ENCODE measurements at places on chromosomes 16 and 17. TPM values are rescaled to one million over a fixed set of nuclear protein-coding genes. Genes with fewer than 3 reads are reported as not detected.
A peak's percentile ranks its signal among the peaks of the same experiment; 100 is the strongest.

- no peak overlapping the region for H3K27ac ChIP-seq
- H3K4me1 ChIP-seq, result no peaks in the 10 kb centered on the region
- DNase-seq, result no peak
- H3K4me3 ChIP-seq, result no peak overlapping the region
- H3K36me3 ChIP-seq, result peaks cover 10% of the 10 kb centered on the region
Measured at GRCh38 chr17:32693194-32693897, 183.6 kb downstream of the MYO1D start.

DNA sequence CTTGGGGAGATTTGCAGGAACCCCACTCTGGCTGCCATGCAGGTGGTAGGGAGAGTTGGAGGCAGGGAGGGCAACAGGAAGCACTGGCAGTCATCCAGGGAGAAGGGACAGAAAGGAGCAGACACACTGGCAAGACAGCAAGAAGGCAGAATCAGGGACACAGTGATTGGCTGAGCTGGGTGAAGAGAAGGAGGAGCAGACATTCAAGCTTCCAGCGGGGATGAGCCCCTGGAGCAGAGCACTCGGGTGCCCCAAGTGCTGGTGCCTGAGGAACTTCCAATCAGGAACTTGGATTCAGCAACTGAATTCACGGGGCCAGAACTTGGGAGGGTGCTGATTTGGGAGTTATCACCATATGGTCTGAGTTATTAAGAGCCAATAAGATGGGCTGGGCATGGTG, 6.3 kb upstream of the ITGA3 start:
- H3K4me3 ChIP-seq, result no peak overlapping the region
- peaks cover 10% of the 10 kb centered on the region for H3K27me3 ChIP-seq
- H3K36me3 ChIP-seq, result no peaks in the 10 kb centered on the region
- H3K4me1 ChIP-seq, result peaks cover 52% of the 10 kb centered on the region
- no peak overlapping the region for H3K27ac ChIP-seq

- no peak overlapping the region for H3K27ac ChIP-seq
- H3K4me3 ChIP-seq, result no peak overlapping the region
- H3K36me3 ChIP-seq, result no peaks in the 10 kb centered on the region
- no peaks in the 10 kb centered on the region for H3K27me3 ChIP-seq
- no peak for DNase-seq
Measured at GRCh38 chr17:79504181-79504605, 106.7 kb downstream of the RBFOX3 start.

DNA sequence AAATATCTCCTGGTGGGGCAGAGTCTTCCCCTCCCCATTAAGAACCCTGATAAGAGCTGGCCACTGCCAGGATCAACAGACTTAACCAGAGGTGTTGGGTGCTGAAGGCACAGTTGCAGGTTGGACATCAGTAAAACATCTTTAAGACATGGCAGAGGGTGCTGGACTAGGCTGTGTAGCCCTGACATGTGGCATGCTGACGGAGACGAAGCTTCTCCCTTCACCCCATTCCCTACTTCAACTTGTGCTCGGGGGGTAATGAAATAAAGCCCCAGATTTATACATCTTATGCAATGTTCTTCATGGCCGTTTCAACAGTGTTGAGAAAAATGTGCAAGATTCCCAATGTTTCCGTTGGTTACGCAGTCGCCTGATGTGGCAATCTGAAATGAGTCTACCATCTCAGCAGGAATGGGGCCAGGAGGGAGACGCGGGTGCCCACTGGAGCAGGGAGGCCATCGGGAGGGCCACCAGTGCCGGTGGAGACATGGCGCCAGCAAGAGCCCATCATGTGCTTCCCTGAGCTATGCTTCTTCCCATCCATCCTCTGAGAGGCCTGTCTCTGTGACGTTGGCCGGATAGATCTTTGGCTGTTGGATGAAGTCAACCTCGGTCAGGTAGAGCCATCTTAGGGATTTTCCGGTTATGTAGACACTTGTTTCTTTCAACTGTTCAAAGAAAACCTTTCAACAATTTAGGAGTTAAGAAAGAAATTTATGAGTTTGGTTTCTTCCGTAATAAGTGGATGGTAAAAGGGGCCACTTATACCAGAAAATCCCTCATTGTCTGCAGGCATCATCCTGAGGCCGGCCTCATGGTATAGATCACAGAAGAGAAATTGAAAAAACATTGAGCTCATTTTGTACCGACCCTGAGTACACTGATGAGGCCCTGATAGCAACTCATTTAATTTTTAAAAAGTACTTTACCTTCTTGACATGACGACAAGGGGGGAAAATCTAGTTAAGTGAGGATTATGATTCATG, 6.4 kb downstream of the IRF8 start:
- no peaks in the 10 kb centered on the region for H3K36me3 ChIP-seq

DNA sequence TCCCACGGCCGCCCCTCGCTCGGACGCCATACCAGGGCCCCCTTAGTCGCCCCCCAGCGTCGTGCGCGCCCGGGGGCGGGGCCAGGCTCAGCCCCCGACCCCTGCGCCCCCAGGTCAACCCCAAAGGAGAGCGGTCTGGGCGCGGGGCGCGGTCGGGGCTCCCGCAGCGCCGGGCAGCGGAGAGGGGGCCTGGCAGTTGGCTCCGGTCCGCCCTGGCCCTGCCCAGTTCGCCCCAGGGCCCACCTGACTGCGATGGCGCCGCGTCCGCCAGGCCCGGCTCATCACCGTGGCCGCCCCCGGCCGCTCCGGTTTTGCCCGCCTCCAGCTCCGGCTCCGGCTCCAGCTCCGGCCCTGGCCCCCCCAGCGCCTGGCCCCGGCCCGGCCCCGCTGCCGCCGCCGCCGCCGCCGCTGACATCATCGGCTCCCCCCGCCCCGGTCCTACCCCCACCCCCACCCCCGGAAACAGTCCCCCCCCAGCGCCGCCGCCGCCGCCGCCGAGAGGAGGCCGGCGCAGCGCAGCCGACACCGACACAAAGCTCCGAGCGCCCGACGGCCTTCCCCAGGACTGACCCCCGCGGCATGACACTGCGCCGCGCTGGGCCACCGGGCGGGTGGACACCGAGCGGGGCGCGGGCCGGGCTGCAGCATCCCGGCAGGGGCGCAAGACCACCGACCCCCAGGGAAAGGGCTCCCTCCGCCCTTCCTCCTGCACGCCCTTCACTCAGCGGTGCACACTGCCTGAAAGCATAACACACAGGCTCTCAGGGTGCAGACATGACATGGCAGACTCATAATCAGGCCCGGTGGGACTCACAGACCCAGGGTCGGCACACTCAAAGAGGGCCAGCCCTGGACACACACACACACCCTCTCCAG, at the start of gene ZBTB4:
Gene ZBTB4 (minus strand): TSS at position 419 of the 876 bp plus-strand sequence. CDS start 12,830 bp downstream, outside the sequence.
- peak within 1 kb of the TSS; percentile 89 for H3K4me3 ChIP-seq
- no peaks in the 10 kb centered on the region for H3K27me3 ChIP-seq
- no peaks in the 10 kb centered on the region for H3K36me3 ChIP-seq
- H3K4me1 ChIP-seq, result peaks cover 57% of the 10 kb centered on the region
- peak within 1 kb of the TSS; percentile 83 for H3K27ac ChIP-seq
- DNase-seq, result peak; percentile 56

- H3K4me1 ChIP-seq, result no peaks in the 10 kb centered on the region
- no peak overlapping the region for H3K4me3 ChIP-seq
- no peak for DNase-seq
- H3K27ac ChIP-seq, result no peak overlapping the region
- H3K27me3 ChIP-seq, result no peaks in the 10 kb centered on the region
- H3K36me3 ChIP-seq, result no peaks in the 10 kb centered on the region
Measured at GRCh38 chr16:60727851-60728250, 1308.4 kb downstream of the CDH8 start.

DNA sequence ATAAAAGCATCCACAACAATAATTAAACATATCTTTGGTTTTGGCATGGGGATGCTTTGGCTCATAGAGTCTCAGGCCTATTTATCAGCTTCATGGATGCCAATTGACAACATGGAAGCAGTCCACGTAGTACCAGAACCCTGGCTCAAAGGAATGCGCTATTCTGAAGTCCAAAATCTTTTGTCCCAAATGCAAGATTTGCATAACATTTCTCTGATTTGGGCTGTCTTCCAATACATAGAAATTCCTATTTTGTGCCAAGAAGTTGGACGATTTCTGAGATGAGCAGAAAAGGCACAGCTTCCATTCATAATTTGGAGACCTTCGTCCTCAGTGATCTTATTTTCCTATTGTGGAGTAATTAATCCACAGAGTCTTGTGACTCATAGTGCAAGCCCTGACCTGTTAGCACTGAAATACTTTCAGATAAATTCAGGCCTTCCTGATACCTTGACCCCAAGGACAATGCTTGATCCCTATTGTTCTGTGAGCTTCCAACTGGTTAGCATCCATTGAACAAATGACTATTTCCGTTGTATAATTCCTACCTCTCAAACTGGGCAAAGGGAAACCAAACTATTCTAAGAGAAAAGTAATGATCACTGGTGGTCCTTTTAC, 78.4 kb upstream of the CDH11 start:
- H3K36me3 ChIP-seq, result no peaks in the 10 kb centered on the region
- no peak for DNase-seq
- no peak overlapping the region for H3K4me3 ChIP-seq
- no peak overlapping the region for H3K27ac ChIP-seq
- H3K4me1 ChIP-seq, result no peaks in the 10 kb centered on the region

GRCh38 chr17:9256751-9257629, 235.7 kb downstream of the NTN1 start:
- no peaks in the 10 kb centered on the region for H3K36me3 ChIP-seq
- peak overlapping the region; percentile 94 for H3K27ac ChIP-seq
- H3K27me3 ChIP-seq, result no peaks in the 10 kb centered on the region
- peaks cover 38% of the 10 kb centered on the region for H3K4me1 ChIP-seq
- no peak for DNase-seq

DNA sequence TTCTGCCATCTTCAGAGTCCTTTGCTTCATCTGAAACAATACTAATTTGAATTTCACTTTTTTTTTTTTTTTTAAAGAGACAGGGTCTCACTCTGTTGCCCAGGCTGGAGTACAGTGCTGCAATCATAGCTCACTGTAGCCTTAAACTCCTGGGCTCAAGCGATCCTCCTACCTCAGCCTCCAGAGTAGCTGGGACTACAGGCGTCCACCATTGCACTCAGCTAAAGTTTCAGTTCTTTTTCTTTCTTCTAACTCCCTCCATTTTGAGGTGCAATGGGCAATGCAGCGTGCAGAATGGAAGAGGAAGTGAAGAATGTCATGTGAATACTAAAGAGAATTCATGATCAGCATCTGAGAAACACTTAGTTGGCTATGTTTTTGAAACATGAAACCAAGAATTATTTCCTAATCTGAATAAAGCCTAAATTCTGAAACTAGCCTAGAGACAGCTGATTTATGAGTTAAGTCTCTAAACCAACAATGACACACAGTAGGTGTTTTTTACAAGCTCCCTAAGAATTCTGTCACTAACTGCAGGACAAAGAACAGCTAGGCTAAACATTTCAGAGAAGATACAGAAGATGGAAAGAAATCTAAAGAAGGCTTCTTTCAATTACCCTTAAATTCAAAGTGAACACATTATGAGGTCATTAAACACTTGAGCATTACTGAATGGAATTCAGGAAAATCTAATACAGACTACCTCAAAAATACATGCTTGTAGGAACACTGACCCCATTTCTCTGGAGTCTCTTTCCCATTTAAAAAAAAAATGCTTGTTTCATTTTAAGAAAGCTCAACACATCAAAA, 21.0 kb downstream of the SNN start:
- H3K4me1 ChIP-seq, result no peaks in the 10 kb centered on the region
- no peak overlapping the region for H3K4me3 ChIP-seq
- H3K27me3 ChIP-seq, result no peaks in the 10 kb centered on the region
- no peak for DNase-seq
- H3K27ac ChIP-seq, result no peak overlapping the region
- peaks cover 31% of the 10 kb centered on the region for H3K36me3 ChIP-seq

- H3K27ac ChIP-seq, result peak overlapping the region; percentile 1
- H3K4me1 ChIP-seq, result no peaks in the 10 kb centered on the region
- no peak for DNase-seq
- H3K36me3 ChIP-seq, result peaks cover 89% of the 10 kb centered on the region
- H3K4me3 ChIP-seq, result no peak overlapping the region
Measured at GRCh38 chr17:47678196-47678595, 15.8 kb upstream of the TBKBP1 start.

- no peak overlapping the region for H3K27ac ChIP-seq
Measured at GRCh38 chr17:80106751-80107150, 5.4 kb downstream of the GAA start.

DNA sequence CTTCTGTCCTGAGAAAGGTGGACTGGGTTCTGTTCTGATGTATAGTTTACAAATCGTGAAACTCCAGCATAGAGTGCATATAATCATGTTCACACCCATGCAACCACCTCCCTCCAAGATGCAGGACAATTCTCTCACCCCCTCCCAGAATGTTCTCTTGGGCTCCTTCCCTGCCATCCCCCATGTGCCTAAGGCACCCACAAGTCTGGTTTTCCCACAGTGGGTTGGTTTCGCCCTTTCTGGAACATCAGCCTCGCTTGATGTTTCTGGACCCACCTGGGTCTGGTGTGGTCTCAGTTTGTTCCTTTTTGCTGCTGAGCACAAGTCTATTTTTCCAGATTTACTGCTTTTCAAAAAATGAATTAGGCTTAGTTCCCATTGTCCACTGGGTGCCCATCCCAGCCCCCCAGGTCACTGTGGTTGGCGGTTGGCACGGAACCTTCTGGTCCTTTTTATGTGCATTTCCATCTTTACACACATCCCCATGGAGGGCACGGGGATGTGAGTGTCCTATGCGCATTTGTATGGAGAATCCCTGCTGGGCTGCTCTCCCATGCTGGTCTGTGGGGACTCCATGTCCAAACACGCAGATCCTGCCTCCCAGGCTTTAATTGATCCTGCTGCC, 19.0 kb downstream of the MAP2K3 start:
- H3K36me3 ChIP-seq, result peaks cover 56% of the 10 kb centered on the region
- no peak overlapping the region for H3K4me3 ChIP-seq
- H3K27me3 ChIP-seq, result peaks cover 3% of the 10 kb centered on the region
- H3K27ac ChIP-seq, result no peak overlapping the region
- no peaks in the 10 kb centered on the region for H3K4me1 ChIP-seq

DNA sequence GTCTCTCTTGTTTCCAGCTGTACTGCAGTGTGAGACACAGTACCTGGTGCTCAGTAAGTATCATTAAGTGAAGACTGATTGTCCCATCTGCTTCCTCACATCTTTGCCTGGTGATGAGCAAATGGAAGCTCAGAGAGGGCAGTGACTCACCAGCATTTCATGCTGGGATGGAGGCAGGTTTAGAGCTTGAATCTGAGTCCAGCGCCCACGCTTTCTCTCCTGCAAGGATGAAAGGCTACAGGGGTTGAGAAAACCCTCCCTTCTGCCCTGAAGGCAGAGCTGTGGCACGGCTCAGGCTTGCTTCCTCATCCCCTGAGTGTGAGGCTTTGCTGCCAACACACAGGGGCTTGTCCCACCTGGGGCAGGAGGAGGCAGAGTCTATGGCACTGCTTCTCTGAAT, 1.5 kb upstream of the RNF112 start:
- peaks cover 19% of the 10 kb centered on the region for H3K4me1 ChIP-seq
- no peak overlapping the region for H3K27ac ChIP-seq
- H3K4me3 ChIP-seq, result no peak overlapping the region
- H3K36me3 ChIP-seq, result no peaks in the 10 kb centered on the region

- DNase-seq, result no peak
- H3K4me3 ChIP-seq, result no peak overlapping the region
- no peaks in the 10 kb centered on the region for H3K27me3 ChIP-seq
- no peak overlapping the region for H3K27ac ChIP-seq
Measured at GRCh38 chr16:50944436-50944835, 202.6 kb downstream of the CYLD start.

USP31 gene
- 17.4 TPM for total RNA-seq

SNX20 gene
- not detected for total RNA-seq

VTN gene
- 1.3 TPM for total RNA-seq

OSGIN1 gene
- total RNA-seq, result 1.7 TPM

ABI3 gene
- 1.5 TPM for total RNA-seq

VPS25 gene
- 101 TPM for total RNA-seq

TPPP3 gene
- total RNA-seq, result 0.74 TPM

FZD2 gene
- 42.8 TPM for total RNA-seq

RHBDL1 gene
- 6.7 TPM for total RNA-seq

CHD9NB gene
- total RNA-seq, result 3.0 TPM

Data from WTC11 (cell line).